Articular chondrocyte of knee joint (primary cell): ENCODE measurements at places on chromosomes 1 and 21. TPM values are rescaled to one million over a fixed set of nuclear protein-coding genes. Genes with fewer than 3 reads are reported as not detected.

The LIPI gene
- total RNA-seq: not detected in 2 replicates

The RYR2 gene
- under 0.01 and 0.43 TPM in 2 replicates for total RNA-seq

The AGMAT gene
- total RNA-seq: 1.8 and 2.1 TPM in 2 replicates

The LMOD1 gene
- 1.4 and 3.5 TPM in 2 replicates for total RNA-seq

The ARHGAP30 gene
- under 0.01 TPM in 1 of 2 replicates, not detected in the other for total RNA-seq

The DDI2 gene
- total RNA-seq: 23.7 and 36.7 TPM in 2 replicates

The RBP7 gene
- total RNA-seq: 0.39 TPM in 1 of 2 replicates, not detected in the other

The HRNR gene
- not detected in 2 replicates for total RNA-seq
